ENCODE measurements at places on chromosomes 1 and 21.

GRCh38 chr1:116498789-116499628 is 71.8 kb downstream of the CD58 start:
- peak; percentile 65 for DNase-seq

DNA sequence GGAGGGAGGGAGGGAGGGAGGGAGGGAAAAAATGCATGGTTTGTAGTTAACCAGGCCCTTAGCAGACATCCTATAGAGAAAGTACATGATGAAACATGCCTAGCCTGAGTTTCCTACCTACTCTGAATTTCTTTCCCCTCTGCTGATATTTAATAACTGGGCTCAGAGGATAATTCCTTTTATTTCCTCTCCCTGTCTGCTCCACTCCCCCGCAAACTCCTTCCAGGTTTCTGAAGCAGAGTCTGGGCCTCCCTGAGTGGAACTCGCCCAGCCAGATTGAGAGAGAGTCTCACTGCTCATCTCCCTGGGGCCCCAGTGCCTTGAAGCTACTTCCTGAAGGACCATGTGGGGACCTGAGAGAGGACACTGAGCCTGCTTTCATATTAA is 111.9 kb upstream of the SLC44A3 start:
- no peak for DNase-seq

- no peak for DNase-seq
Measured at GRCh38 chr1:154006136-154006535, 15.6 kb downstream of the RPS27 start.

DNA sequence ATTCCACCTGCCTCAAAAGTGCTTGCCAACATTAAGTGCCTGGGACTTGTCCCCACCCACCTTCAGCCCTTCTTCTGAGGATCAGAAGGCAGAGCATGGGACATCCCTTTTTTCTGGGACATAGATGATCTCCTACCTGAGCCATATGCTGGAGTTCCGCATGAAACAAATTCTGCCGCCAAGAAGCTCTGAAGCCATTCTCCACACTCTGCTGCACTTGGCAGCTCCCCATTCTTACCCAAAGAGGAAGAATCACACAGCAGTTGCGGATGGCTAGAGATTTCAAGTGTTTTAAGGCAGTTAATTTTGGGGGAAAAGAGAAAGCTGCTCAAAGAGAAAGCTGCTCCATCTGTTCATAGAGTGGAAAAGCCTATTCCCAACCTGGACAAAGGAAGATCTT is 197.3 kb upstream of the COA6 start:
- DNase-seq: no peak

- DNase-seq: no peak
Measured at GRCh38 chr1:224673141-224673540, 57.0 kb downstream of the CNIH3 start.

GRCh38 chr1:109959974-109960744 is 24.4 kb upstream of the AHCYL1 start:
- DNase-seq: peak; percentile 22

- DNase-seq: no peak
Measured at GRCh38 chr1:76023669-76024435, 50.7 kb upstream of the ST6GALNAC3 start.

GRCh38 chr1:188128761-188129160 is 1300.0 kb downstream of the PLA2G4A start:
- DNase-seq: no peak

DNA sequence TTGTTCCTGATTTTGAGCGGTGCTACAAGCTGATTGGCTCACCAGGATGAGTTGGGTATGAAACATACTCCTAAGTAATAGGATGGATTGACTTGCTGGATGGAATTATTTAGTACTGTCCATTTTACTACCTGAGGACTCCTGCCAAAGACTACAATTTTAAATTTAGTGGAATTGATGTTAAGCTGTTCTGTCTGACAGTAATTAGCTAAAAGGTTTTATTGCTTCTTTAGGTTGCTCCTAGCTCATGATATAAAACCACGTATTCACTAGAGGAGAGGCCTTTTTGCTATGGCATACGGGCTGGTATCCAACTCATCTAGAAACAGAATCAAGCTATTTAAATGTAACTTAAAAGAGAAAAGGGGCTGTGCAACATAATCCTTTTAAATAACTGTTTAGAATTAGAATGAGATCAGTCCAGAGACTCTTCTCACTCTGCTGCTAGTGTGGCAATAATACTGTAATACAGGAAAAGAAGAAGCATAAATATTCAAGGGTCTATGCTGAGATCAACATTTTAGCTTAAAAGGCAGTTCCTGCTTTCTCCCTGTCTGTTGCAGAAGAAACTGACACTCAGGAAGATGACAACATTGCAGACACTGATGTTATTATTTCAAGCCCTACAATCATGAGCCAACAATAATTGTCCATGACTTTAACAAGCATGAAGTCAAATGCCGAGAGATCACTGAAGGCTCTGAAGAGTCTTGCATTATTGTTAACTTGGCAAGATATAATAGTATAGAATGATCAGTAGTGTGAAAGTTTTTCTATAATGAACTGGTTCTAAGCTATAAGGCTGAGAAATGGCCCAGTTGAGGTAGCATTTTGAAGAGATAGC is 258.7 kb upstream of the ADGRL4 start:
- no peak for DNase-seq

GRCh38 chr1:116371752-116372151 is 1.3 kb upstream of the ATP1A1 start:
- DNase-seq: no peak

GRCh38 chr1:22619252-22619651 is 17.2 kb upstream of the C1QA start:
- DNase-seq: no peak

GRCh38 chr1:68586766-68587165 is 89.9 kb upstream of the DEPDC1 start:
- no peak for DNase-seq

DNA sequence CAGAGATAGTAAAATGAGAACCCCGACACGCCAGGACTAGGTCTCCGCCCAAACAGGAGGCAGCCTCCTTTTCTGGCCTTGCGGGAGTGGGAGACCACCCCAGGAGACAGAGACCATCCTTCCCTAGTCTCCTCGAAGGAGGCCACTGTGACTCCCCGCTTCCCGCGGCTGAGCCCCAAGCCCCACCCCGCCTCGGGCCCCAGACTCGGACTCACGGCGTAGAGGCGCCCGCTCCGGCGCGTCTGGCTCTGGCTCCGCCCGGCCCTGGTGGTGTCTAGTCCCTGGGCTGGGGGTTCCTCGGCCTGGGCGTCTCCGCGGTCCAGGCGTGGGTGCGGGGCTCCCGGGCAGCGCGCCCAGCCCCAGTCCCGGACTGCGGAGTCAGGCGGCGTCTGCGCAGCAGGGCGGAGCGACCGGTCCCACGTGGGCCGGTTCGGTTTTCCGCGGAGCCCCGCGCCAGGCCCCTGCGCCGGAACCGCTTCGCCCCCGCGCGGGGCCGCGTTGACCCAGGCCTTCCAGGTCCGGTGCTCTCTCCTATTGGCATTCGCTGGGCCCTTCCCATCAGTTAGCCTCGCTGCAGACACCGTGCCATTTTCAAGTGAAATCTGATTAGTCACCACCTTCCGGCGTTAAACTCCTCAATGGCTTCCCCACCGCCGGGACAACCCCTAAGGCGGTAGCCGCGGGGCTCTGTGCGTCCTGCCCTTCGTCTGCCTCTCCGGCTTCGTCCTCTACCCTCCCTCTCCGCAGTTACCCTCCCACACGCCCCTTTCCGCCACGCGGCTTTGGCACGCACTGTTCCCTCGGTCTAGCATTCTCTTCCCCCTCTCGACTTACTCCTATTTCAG is at the start of gene C1orf216:
TSS of gene C1orf216 (minus strand) at position 393 of the 845 bp plus-strand sequence. CDS start 2,563 bp downstream, outside the sequence.
- peak; percentile 61 for DNase-seq

DNA sequence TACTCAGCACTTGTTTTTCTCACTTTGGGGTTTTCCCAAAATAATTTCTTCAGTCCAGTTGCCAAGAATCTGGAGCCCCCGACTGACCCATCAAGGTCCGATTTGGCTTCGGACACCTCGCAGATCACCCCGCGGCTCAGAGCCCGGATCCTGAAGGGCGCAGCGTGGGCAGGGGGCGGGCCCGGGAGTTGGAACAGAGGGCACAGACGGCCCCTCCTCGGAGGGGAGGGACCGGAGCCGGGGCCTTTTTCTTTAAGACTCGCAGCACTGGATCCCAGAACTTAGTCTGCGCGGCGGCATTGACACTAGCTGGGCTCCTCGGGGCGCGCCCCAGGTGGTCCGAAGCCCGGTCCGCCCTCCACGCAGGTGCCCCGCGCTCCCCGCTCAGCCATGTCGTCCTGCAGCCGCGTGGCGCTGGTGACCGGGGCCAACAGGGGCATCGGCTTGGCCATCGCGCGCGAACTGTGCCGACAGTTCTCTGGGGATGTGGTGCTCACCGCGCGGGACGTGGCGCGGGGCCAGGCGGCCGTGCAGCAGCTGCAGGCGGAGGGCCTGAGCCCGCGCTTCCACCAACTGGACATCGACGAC is at the start of gene CBR3:
TSS of gene CBR3 (plus strand) at position 277 of the 588 bp plus-strand sequence. CDS start at position 391, 114 bp downstream.
- DNase-seq: peak; percentile 62

DNA sequence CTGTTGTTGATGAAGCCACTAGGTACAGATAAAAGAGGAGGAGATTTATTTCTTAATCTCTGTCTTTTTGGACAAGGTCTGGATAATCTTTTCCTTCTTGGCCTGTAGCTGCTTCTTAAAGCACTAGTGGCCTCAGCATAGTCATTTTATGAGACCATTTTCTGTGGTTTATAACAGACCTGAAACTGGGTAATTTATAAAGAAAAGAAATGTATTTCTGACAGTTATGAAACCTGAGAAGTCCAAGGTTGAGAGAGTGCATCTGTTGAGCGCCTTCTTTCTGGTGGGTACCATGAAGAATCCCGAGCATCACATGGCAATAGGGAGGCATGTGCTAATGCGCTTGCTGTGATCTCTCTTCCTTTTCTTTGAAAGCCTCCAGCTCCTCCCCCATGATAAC is 36.7 kb upstream of the PDC start:
- DNase-seq: no peak

DNA sequence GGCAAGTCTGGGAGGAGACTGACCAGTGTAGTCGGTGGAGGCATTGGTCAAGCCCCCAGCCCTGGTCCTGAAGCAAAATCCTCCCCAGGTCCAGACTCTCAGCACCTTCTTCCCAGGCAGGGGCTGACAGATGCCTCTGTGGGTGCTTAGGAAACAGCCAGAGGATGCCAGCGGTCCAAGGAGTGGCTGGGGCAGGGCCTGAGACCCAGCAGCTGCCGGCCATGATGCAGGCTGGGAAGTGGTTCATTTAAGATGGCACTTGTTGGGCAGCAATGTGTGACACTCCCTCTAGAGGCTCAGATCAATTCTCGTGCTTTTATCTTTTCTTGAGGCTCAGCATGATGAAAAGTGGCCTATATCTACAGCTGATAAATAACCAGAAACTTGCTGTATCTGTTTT is 165.0 kb upstream of the VAMP3 start:
- DNase-seq: no peak

DNA sequence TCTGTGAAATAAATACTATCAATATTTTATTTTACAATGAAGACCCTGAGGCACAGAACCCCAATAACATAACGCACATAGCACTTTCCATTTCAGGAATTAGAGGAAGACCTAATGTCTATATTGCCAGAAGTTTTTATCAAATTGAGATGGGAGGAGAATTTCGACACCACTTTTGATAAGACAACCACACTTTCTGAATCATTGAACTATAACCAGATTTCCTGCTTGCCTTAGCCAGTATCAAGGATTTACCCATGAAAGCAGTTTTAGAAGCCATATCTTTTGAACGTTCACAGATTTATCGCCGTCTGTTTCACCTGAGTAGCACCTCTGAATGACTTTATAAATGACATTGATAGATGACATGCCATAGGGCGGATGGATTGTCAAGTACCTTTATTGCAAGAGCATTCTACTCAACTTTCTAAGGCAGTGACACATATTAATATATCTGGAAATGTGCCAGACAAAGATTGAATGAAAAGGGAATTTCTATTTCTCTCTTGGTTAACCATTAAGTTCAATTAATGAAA is 768.4 kb downstream of the LTN1 start:
- DNase-seq: no peak

GRCh38 chr1:248810727-248811513 is 14.8 kb downstream of the SH3BP5L start:
- no peak for DNase-seq

GRCh38 chr1:204894606-204895005 is 23.9 kb downstream of the NFASC start:
- no peak for DNase-seq

DNA sequence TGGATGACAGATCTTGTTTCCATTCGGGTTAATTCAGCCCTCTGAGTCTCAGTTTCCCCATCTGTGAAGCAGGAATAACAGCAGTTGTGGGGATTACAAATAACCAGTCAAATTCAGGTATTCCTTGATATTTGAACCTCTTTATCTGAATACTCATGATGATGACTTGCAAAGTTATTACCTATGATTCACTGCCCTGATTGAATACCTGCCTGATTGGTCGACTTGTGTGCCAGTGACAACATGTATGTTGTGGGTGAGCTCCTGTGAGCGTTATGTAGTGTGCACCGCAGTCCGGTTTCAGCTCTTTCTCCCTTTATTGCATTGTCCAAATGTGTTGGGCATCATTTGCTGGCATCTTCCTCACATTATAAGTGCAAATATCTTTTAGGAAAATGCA is 9.5 kb upstream of the TMEM61 start:
- no peak for DNase-seq

GRCh38 chr1:2928366-2929325 is 92.6 kb upstream of the ACTRT2 start:
- no peak for DNase-seq

GRCh38 chr1:169106921-169107602 is 572 bp downstream of the ATP1B1 start:
- DNase-seq: peak; percentile 48

DNA sequence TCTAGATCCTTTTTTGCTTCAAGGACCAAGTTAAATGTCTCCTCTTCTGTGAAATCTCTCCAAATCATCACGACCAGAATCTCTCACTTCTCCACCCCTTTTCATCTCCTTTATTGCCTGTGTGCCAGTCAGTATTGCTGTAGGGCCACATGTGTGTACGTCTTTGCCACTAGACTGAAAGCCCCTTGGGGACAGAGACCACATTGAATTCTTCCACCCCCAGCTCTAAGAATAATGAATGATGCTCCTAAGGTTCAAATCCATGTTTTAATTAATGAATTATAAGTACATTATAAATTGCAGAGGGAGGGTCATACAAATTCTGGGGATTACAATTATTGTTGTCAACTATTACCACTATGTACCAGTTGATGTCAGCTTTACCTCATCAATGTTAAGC is 343.8 kb downstream of the USP25 start:
- DNase-seq: no peak
